Sigmoid colon (tissue), 7 donors: ENCODE measurements at places on chromosomes 2 and 18. TPM values are rescaled to one million over a fixed set of nuclear protein-coding genes. Genes with fewer than 3 reads are reported as not detected.
A peak's percentile ranks its signal among the peaks of the same experiment; 100 is the strongest.

The LRRC30 gene
- not detected for total RNA-seq

GRCh38 chr18:22840606-22841144, 92.5 kb upstream of the RBBP8 start:
- DNase-seq, result no peak

- DNase-seq, result no peak
Measured at GRCh38 chr2:224847961-224848850, 132.0 kb upstream of the CCDC195 start.

GRCh38 chr2:229888031-229888430, 33.8 kb downstream of the TRIP12 start:
- no peak for DNase-seq

DNA sequence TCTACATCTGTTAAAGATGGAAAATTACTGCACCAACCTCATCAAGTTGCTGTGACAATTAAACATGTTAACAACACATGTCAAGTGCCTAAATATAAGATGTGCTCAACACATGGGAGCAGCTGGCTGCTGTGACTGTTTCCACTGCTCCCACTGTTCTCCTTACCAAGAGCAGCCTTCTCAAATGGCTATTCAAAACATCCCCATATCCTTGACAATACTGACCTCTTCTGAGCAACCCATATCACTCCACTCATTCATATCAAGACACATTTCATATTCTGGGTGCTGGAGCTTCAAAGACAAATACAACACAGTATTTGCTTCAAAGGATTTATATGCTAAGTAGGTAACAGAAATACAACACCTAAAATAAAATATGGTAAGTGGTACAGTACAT, 60.3 kb downstream of the PIAS2 start:
- DNase-seq, result no peak

GRCh38 chr2:33342171-33342570, 134.3 kb upstream of the RASGRP3 start:
- DNase-seq, result no peak

GRCh38 chr18:42559069-42559690, 556.3 kb downstream of the RIT2 start:
- no peak for DNase-seq

GRCh38 chr2:219987830-219988229, 360.4 kb downstream of the SLC4A3 start:
- DNase-seq, result no peak

DNA sequence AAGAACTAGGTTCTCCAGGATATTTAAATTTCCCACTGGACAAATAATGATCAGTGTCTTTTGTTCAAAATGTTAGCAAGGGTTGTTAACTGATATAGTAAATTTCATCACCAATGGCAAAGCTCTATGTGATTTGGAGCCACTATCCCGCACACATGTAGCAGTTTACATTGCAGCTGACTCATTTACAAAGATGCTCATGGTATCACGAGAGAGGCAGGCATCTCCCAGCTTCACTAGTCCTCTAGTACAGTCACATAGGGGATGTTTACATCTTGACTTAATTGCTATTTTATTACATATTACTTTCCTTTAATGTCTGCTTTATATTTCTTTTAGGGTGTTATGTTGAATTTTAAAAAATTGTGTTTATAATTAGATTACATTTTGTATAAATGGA, 30.7 kb downstream of the KCNE4 start:
- no peak for DNase-seq

DNA sequence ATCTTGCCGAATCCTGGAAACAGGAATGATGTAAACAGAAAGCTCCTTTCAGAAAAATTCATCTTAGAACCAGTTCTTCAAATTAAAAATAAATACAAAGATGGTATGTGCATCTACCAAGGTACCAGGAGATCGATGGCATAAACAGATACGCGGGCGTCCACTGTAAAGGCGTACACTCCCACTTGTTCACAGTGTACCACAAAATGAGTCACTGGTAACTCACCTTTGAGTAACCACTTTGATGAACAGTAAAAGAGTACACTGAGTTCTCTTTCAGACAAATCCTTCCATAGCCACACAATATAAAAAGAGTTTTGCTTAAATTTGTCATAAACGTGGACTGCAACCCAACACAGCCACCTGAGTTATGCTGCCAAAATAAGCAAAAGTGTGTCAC, 128.3 kb downstream of the DNER start:
- DNase-seq, result no peak

The SOCS6 gene
- total RNA-seq, result 16.6 TPM

DNA sequence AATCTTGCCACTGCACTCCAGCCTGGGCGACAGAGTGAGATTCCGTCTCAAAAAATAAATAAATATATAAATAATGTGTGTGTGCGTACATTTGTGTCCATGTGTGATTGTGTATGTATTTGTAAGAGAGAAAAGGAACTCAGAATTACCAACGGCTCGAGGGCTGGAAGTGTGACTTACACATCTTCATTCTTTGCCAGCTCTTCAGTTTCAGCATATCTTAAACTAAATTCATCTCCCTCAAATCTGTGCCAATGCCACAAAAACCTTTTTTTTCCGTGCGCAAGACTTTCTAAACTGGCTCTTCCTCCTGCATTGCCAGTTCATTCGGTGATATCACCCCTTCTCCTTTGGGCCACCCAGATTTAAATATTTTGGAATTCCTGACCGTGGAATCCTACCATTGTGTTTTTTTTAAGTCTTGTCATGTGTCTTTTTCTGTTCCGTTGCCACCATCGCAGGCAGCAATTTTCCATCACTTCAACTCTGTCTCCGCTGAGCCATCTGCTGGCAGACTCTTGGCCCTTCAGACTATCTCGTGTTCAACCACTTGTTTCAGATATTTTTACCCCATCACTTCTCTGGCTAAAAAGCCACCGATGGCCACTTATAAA, 77.0 kb upstream of the ZNF532 start:
- DNase-seq, result no peak

DNA sequence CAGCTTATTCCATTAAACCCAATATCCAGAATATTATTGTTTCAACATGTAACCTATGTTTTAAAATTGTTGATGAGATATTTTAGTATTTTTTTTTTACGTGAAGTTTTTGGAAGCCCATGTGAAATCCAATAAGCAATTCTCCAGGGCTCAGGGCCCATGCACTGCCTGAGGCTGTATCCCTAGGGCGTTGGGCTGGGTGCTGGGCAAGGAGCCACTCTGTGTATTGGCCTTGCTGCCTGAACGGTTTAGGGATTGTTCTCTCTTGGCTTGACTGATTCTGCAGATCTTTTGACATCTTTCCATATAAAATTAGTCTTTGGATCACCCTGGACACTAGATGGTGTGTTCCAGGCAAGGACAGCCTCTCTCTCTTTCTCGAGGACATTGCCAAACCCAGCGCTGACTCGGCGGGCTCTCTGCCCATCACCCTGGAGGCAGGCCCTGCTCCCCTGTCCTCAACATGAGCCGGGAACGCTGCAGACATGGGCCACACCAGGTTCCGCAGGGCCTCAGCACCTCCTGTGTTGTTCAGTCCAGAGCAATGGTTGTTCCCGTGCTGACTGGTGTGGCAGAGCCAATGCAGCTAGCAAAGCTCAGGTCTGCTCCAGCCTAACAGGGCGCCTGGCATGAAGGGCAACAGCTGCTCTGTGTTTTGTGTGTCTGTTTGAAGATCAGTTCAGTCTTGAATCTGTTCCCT, 163.0 kb downstream of the SEPTIN10 start:
- peak; percentile 67 for DNase-seq

GRCh38 chr2:66724241-66724640, 289.3 kb downstream of the MEIS1 start:
- no peak for DNase-seq
